ENCODE measurements at places on chromosomes 4 and X.

DNA sequence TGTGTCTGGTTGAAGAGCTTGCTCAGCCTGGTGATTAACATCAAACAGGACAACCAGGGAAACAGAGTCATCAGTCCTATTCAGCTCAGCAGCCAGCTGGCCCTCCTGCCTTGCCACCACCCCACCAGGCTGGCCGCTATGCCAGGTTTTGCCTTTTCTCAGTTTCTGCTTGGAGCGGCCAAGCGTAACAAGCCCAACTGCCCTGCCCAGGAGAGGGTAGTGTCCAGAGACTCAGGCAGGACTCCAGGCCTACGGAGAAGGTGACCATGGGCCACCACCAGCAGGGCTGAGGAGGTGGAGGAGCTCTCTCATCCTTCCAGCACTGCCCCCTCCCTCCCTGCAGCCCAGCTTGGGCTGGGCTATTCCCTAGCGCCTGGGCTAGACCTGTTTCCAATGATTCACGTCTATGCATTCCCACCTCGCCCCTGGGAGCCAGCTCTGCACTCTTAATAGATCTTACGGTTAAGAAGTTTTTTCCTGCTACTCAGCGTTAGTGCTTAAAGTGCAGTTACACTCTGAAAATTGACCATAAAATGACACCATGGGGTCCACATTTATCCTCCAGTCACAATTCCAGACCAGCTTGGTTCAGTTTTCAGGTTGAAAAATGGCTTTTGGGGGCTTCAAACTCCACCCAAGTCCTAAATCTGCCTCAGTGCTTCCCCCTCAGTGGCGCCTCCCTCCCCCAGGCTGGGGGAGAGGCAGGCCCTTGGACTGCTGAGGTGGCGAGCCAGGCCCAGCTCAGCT lies 124.0 kb upstream of the PJA1 start:
- DNase-seq: no peak

DNA sequence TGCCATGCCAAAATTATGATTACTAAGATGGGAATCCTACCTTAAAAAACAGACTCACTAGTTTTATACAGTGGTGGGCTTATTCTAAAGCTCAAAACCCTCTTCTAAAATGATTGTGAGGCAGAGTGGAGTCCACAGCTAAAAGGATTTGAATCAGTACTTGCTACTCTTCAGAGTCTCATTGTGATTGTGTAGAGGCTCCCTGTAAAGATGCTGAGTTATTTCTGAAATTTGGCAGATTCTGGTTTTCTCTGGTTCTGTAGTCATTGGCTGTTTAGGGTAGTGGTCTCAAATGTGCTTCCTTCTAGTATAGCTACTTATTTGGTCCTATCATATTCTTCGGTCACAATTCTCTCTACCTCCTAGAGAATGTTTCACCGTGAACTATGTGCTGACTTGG lies 104.1 kb downstream of the FBXW7 start:
- no peak for DNase-seq

GRCh38 chr4:114694770-114695169 lies 96.2 kb downstream of the UGT8 start:
- no peak for DNase-seq

- no peak for DNase-seq
These were observed 89.2 kb downstream of the GATB start for GRCh38 chr4:151671541-151672059.

GRCh38 chr4:63717384-63717783 lies 691.9 kb downstream of the TECRL start:
- no peak for DNase-seq

DNA sequence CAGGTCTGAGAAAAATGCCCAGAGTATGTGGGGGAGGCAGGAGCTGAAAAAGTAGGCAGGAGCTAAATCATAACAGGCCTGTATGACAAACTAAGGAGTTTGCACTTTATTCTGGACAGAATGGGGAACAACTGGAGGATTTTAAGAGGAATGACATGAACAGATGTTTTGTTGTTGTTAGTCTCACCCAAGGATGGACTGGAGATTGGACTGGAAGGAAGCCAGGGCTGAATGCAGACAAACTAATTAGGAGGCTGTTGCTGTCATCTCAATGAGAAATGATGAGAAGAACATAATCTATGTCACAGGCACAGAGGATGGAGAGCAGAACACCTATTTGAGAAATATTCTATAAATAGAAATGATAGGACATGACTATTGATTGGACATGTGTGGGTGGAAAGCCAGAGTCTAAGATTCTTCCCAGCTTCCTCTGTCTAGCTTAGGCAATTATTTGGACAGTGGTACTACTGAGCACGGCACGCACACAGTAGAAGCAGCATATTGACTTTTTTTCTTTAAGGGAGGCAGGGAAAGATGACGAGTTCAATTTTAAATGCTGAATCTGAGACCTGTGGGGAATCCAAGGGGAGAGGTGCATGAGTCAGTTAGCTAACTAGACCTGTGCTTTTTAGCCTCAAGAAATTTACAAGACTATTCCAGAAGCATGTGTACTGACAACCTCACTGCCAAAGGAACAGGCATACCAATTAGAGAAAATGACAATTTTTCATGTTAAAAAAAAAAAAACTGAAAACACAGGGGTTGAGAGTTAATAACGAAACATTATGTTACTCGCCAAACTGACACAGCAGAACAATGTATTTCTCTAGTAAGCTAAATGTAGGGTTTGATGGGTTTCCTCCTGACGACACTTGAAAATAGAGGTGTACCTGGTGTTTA lies 963 bp upstream of the USO1 start:
- no peak for DNase-seq

DNA sequence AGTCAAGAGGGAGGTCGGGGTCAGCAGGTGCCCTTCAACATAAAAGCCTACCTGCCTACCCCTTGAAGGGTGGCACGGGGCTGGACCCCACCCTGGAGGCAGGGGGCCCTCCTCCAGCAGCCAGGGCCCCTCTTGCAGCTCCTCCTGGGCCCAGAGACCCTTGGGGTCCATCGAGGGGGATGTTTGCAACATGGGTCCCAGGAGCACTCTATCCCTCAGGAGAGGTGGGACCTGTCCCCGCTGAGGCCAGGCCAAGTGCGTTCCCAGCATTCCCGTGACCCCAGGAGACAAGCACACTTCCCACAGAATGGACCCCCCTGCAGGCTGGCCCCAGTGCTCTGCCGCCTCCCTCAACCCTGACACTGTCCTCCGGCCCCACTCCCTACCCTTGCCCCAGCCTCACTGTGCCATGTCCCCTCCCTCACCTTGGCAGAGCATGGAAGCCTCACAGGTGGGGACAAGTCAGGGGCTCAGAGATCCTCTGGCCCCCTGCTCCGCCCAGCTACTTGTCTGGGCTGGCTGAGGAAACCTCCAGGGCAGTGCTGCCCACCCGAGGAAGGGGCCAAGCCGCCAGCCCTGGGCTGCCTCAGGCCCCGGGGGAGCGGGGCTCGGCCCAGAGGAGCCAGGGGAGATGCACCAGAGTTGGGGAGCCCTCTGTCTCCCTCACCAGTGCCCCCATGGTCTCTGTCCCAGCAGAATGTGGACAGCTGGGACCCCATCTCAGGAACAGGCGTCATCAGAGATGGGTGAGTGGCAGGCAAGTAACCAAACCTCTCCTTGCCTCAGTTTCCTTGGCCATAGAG lies 2.2 kb downstream of the MXD4 start:
- no peak for DNase-seq

DNA sequence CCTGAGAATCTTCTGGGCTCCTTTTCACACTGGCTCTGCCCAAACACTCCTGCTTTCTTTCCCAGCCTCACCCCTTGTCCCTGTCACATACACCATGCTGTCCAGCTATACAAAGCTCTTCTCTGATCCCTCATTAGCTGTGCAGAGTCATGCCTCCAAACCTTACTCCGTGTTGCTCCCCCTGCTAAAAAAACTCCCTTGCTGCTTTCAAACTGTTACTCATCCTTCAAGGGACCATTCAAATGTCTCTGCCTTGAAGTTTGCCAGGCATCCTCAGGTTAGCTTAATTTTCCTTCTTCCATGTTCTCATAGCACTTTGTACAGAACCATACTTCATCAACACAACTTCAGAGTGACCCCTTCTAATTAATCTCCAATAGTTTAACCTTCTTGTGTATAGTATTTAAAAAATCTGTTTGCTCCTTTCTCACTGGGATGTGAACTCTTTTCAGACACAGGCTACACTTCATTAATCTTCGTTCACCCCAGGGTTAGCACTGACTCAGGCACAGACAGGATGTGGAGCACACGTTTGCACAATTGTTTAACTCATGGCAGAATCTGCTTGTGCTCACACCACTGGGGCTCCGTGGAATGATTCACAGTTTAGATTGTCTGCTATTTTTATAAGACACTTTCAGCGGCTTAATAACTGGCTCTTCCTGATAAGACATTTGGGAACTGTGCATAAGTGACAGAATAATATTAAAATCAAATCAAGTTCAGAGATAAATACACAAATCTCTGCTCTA lies 21.4 kb upstream of the SEL1L3 start:
- DNase-seq: no peak

- DNase-seq: no peak
These were observed 10.6 kb downstream of the ARAP2 start for GRCh38 chr4:36233567-36234266.

DNA sequence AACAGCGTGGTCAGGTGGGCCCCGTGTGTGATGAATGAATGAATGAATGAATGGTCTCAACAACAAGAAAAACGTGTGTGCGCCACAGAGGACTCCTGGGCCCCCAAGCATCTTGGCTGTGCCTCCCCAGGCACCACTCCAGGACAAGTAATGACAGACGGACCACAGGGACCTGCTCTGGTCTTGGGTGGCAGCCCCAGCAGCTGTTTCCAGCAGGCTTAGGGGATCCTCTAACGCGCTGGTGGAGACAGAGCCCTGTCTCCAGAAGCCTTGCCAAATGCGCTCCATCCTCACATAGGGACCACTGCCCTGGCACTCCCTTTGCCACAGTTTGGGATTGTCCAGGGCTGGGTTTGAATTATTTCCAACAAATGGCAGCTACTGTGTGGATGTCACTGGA lies 39.1 kb downstream of the PSAPL1 start:
- no peak for DNase-seq

- DNase-seq: no peak
These were observed 477.7 kb downstream of the PDGFC start for GRCh38 chr4:156493858-156494257.

DNA sequence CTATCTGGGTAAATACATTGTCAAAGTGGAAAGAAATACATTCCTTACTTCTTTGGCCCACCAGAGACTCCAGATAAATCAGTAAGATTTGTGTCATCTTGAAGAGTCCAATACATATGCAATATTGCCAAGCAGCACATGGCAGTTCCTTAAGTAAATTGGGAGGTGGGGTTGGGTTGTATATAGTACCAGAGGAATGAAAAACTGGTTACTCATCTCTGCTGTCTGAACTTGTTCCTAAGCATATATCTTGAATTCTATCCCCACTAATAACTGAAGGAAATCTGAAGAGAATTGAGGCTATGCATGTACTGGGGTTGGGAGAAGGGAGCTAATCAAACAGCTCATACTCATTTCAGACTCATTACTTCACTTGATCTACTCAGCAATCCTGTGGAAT lies 14.8 kb downstream of the TCEAL8 start:
- DNase-seq: no peak

DNA sequence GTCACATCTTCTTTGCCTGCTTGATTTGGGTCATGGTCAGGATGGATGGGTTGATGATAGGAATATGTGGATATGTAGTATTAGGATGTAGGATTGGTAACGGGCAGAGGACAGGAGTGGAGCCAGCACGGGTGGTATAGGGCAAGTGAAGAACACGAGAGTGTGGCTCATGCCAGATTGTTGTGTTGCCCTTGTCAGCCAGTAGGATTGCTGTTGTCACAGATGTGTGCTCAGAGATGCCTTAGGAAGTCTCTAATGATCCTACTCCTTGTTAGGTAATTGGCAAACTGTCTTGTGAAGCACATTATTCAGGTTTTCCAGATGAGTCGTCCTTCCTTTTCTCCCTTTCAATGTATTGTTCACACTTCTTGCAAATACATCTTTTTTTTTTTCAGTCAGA lies 5.5 kb downstream of the ATP10D start:
- no peak for DNase-seq

- no peak for DNase-seq
These were observed 122.9 kb downstream of the PPA2 start for GRCh38 chr4:105350859-105351490.

DNA sequence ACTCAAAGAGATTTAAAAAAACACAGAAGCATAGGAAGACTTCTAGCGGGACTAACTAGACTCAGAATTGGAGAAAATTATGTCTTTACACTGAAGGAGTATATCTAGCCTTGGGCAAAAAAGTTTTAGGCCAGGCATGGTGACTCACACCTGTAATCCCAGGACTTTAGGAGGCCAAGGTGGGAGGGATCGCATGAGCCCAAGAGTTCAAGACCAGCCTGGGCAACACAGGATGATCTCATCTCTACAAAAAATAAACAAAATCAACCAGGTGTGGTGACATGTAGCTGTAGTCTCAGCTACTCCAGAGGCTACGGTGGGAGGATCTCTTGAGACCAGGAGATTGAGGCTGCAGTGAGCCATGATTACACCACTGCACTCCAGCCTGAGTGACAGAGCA lies 99.5 kb downstream of the NEUROG2 start:
- no peak for DNase-seq

DNA sequence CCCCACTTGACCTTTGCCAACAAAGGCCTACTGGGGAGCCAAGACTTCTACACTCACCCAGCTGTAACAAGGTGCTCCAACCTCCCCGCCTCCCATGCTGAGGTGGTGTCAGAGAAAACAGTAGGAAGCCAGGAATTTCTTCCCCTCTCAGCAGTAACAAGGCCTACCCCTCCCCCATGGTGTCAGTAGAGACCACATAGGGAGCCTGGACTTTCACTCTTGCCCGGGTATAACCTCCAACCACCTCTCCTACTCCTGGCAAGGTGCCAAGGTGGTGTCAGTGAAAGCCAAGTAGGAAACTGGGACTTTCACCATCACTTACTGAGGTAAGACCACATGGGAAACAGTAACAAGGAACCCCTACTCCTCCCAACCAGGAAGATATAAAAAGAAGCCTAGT lies 93.1 kb downstream of the SLC16A2 start:
- no peak for DNase-seq

DNA sequence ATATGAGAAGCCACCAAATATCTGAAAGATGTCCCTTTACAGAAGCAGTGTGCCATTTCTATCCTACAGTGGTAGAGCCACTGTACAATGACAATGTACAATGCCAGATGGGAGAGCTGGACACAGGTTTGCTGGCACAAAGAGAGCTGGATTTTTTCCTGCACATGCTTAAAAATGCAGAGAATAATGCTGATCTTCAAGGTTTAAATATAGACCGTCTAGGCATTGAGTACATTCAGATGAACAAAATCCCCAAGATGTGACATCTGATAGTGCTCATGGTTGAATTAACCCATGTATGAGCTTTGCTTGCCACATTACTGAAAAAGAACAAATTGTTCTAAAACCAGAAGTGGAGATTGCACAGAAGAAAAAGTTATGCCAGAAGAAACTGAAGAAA lies 11.7 kb downstream of the ADGRL3 start:
- no peak for DNase-seq
